ENCODE measurements at places on chromosomes 3 and 15.

DNA sequence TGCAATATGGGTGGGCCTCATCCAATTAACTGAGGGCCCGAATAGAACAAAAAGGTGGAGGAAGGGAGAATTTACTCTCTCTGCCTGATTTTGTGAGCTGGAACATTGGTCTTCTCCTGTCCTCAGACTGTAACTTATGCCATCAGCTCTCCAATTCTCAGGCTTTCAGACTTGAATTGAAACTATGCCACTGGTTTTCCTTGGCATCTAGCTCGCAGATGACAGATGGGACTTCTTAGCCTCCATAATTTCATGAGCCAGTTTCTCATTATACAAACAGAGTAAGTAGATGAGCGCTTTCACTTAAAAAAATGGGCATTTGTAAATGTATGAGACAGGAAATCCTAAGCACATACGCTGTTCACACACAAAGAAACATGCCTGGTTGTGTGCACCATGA lies 8.7 kb upstream of the PTX3 start:
- no peak for DNase-seq

DNA sequence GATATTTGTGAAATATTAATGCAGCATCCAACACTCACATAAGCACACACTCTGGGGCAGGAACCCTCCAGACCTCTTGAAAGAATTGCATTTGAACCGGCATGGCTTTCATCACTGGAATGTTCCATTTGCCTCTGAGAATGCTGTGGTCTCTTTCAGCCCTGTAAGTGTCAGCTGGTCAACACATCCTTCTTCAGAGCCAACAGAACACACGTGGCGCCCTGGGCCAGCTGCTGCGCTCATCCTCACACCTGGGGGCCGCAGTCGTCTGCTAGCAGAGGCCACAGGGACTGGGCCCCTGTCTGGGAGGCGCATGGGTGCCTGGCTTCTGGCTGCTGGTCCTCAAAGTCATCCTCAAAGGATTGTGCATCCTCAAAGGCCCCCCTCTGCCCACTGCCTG lies 71.4 kb upstream of the HERC1 start:
- DNase-seq = no peak

- DNase-seq = no peak
These were observed 136.9 kb downstream of the THSD4 start for GRCh38 chr15:71252044-71252739.

GRCh38 chr3:24052446-24052845 lies 107.4 kb downstream of the NR1D2 start:
- no peak for DNase-seq

DNA sequence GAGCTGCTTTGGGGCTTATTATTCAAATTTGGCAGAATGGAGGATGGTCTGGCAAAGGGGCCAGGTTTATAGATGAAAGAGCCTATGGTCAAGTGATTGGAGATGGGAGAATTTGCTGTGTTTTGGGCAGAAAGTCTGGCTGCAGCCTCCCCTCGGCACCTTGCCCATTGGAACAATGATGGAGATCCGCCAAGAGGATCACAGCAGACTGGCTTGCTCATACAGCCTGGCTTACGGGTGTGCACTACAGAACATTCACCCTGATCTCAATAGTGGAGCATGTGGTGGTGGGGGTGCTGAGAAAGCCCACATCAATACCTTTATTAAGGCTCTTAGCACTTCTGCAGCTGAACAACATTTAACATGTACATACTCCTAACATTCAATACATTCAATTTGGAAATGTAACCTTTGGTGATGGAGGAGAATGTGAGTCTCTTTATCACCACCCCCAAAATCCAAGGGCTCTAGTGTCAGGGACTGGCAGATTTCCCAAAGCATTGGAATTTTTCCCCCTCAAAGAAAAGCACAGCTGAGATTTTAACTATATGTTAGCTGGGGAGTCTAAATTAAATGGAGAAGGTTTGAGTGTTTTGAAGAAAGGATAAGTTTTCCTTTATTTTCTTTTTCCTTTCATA lies 118.4 kb upstream of the TMC3 start:
- no peak for DNase-seq

DNA sequence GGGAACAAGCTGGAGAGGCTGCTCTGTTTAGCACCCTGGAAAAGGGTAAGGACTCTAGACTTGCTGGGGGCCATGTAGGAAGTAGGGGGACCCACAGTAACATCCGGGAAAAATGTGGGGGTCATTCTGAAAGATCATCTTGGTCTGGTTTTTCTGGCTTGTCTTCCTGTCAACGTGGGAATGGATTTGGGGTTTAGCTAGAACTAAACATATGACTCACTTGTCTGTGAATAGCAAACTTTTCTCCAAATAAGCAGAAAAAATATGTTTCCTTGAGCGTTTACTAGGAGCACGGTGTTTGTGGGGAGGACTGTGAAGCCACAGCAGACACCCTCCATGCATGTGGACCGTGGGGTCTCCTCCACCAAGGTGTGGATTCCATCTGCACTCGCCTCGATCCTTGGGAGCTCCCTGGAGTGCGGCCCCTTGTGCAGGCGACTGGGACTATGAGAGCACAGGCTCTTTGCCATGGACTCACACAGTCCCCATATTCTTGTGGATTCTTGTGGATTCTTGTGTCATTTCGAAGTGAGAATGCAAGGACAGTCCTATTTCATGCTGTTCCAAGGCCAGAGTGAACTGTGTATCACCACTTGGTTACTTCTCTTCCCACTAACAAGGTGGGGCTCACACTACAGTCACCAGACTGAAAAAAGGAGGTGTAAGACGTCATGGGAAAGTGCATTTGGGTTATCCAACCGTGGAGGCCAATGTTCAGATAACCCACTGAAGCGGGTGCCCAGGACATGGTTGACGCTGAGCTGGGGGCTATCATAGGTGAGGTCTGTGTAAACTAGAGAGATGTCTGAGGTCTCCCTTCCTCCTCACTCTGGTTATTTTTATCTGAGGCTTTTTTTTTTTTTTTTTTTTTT lies 25.5 kb downstream of the PGPEP1L start:
- DNase-seq = no peak

GRCh38 chr3:185337231-185337816 lies 25.6 kb upstream of the MAP3K13 start:
- DNase-seq = no peak

DNA sequence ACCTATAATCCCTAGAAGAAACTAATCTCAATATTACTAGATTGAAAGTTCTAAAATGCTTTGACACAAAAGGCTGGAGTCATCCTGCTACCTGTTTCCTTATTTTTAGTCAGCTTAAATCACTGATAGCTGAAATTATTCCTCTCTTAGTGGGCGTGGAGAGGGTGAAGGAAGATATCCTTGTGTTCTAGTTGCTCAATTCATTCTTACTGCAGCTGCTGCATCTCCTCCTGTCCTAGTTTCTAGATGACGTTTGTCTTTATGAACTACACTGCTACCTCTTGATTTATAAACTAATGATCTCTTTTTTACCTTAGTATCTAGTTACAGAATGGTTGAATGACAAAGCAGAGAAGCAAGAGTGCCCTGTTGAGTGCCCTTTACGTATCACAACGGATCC lies 50.7 kb downstream of the SETD5 start:
- no peak for DNase-seq

DNA sequence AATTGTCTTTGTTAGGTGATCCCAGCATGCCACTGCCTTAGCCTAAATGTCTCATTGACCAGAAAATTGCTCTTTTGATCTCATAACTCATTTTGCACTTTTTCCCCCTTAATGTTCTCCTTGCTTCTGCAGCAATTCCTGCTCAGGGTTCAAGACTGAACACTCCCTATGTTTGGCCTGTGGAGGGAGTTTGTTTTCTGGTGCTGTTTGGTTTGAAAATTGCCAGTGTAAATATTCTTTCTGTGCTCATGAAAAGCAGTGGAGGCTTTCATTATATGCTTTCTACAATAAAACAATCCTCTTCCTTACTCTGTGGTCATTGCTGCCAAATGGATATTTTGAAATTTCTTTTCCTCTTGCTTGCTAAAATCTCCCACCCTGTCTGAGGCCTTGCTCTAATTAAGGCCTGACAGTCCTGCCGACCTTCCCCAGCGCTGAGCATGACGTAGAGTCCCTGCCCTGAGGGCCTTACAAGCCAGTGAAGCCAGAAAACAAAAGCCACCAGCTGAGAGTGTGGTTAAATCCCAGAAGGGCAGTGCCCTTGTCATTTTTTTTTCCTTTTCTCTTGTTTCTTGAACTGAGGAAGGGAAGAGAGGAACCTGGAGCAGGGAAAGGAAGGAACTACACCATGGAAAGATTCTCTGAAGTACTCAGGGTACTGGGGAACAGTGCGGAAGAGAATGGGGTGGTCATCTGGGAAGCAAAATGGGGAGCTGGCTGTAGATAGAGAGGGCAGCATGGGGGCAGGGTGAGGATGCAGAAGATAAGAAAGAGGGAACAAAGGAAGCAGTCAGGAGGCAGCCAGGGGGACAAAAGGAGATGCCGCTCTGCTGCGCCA lies 24.8 kb downstream of the ZBTB38 start:
- DNase-seq = no peak

- no peak for DNase-seq
These were observed 329.0 kb upstream of the PROK2 start for GRCh38 chr3:72113964-72114363.

- DNase-seq = no peak
These were observed 13.8 kb upstream of the FAM219B start for GRCh38 chr15:74920456-74920855.

- no peak for DNase-seq
These were observed 174.9 kb upstream of the TOPAZ1 start for GRCh38 chr3:44066806-44067205.

- DNase-seq = no peak
These were observed 332.1 kb downstream of the VGLL3 start for GRCh38 chr3:86658876-86659275.

DNA sequence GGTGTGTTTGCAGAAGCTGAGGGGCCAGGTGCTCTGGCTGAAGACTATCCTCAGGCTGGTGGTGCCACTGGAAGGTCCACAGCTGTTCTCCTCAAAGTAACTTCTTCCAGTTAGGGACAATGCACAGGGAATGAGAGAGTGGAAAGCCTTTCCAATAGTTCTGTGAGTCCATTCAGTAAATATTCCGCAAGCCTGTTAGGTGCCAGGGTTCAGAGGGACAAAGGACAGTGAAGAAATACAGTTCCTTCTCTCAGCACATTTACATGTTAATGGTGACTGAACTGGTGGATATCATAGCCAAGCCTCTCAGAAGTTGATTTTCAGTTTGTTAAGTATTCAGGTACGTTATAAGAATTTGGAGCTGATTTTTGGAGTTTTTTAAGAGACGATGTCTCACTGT lies 122.5 kb downstream of the C3orf70 start:
- no peak for DNase-seq

DNA sequence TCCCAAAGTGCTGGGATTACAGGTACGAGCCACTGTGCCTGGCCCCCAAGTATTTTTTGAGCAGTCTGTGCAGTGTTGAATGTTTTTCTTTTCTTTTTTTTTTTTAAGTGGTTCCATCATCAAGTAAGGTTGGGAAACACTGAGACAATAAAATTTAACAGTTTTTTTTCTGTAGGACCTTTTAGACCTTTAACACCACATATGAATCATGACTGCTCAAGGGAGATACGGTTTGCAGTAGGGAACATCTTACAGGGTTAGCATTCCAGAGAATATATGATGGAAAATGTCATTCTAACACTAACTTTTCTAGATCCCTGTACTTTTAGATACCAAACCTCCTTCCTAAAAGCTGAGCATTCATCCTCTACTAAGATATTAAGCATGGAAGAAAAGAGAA lies 41.7 kb downstream of the SNX4 start:
- DNase-seq = no peak

GRCh38 chr3:112149136-112149535 lies 16.1 kb upstream of the GCSAM start:
- no peak for DNase-seq

GRCh38 chr3:68973639-68974038 lies 39.8 kb downstream of the EOGT start:
- DNase-seq = no peak

- DNase-seq = no peak
These were observed 38.6 kb downstream of the SCN5A start for GRCh38 chr3:38610934-38611333.

GRCh38 chr15:68550498-68551295 lies 28.1 kb upstream of the CORO2B start:
- peak; percentile 35 for DNase-seq

DNA sequence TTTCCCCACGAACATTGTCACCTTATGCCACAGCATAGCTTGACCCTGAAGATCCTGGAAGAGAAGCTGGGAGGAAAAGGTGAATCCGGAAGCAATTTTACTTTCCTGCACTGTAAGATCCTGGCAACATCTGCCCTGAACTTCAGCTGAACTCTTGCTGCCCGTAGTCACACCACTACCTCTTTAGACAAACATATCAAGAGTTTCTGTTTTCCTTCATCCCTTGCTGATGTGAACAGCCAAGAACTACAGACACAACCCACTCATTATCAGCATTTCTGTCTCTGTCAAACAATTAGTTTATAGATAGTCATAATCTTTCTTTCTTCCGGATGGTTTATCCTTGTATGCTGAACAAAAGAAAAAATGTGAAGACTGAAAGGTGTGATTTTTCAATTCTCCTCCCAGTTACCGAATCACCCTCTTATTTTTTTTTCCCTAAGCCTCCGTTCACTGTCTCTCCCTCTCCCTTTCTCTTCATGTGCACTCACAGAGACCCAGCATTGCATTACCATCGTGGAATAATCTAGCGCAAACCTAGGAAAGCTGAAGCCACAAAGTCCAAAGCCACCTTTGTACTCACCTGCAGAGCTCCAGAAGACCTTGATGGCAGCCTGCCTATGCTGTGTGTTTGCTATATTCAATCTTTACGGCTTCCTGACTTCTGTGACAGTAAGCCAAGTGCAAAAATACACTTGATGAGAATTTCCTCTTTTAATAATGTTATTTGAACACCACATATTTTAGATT lies 229.2 kb downstream of the CDIN1 start:
- no peak for DNase-seq

- no peak for DNase-seq
These were observed 54.2 kb upstream of the SPATA12 start for GRCh38 chr3:57006179-57006657.

DNA sequence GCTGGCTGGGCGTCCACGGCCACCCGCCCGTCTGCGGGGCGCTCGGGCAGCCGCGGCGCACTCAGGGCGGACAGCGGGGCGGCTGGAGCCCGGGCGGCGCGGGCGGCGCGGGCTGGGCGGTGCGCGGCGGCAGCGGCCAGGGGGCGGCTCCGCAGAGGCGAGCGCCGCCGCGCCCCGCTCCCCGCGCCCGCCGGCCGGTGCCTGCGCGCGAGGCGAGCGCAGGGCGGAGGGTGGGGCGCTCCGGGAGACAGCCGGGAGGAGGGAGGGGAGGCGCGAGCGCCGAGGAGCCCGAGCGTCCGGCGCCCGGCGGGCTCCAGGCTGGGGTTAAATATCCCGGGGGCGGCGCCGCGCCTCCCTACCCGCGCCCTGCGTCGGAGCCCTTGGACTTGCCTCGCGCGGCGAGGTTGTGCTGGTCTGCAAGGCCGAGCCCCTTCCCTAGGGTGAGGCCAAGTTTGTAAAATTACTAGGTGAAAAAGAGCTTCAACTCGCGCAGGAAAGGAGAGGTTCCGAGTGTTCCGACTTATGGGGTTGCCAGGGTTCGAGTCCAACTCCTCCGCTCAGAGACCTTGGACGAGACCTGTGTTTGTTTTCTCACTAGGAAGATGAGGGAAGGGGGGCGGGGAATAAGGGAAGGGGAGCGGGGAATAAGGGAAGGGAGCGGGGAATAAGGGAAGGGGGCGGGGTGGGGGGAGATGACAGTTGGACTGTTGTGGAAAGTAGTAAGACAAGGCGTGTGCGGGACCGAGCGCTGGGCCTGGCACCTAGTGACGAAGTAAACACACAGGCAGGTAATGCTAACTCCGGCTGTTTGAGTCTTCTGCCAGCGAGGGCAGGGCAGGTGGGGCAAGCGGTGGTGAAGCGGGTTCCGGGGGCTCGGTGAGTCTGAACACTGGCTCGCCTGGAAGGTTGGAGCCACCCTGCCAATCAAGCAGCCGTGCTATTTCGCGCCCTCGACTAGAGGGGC lies at the start of gene TNFAIP8L3:
Gene TNFAIP8L3 (minus strand): TSS at position 301 of the 964 bp plus-strand sequence. CDS start 311 bp downstream, outside the sequence.
- DNase-seq = no peak
